ENCODE measurements at places on chromosomes 11 and 22.

DNA sequence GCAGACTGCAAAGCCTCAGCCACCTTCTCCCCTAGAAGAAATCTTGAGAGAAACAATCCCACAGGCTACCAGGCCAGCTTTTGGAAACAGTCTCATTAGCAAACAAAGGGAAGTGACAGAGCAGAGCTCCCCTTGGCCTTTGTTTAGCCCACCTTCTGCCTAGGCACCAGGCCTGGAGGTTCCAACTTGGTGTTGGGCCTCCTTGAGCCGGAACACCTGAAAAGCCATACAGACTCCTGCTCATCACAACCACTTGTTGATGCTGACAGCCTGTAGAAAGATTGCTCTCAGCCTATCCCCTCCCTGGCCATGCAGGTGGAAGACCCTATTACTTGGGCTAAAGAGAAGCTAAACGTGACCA, 26.6 kb downstream of the KCNQ1OT1 start:
- DNase-seq: no peak

DNA sequence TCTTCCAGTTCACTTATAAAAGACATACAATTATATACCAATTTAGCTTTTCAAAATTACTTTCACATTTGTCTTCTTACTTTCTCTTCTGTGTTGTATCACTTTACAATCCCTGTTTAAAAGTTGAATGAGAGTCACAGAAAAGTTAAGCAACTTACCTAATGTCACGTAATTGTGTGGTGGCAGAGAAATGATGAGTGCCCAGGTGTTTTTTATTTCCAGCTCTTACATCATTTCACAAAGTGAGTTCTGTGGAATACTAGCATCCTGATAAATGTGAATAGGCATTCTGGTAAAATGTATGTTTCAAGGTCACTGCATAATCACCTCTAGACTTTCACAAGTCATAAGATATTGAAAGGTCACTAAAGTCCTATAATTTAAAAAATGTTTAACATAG, 133.0 kb upstream of the FIBIN start:
- no peak for DNase-seq

- no peak for DNase-seq
Measured at GRCh38 chr22:22728382-22728781, 84.0 kb downstream of the GGTLC2 start.

DNA sequence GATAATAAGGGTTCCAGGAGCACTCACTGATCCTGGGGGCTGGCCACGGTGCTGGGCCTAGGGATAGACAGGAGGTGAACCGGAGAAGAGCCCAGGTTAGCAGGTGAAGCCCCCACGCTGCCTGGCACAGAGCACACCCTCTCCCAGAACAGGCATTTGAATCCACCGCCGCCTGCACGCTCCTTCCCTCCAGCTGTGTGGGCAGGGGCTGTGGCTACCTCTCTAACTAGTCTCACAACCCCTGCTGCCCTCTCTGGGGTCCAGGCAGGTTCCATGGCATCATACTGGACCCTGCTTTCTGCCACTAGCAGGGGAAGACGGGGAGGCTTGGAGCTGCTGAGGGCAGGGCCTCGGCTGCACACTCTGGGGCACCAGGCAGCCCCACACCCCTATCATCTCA, 358.0 kb downstream of the CTTN start:
- no peak for DNase-seq

DNA sequence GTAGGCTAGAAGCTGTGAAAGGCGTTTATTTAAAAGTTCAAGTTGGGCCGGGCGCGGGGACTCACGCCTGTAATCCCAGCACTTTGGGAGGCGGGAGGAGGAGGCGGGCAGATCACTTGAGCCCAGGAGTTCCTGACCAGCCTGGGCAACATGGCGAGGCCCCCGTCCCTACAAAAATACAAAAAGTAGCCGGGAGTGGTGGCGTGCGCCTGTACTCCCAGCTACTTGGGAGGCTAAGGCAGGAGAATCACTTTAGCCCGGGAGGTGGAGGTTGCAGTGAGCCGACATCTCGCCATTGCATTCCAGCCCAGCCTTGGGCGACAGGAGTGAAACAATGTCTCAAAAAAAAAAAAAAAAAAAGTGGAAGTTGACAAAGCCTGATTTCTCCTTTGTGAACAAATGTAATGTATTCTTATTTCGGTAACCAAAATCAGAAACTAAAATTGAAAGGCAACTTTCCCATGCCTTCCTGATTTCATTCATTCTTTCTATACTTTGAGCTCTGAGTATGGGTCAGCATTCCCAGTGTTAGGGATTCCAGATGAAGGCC, 825 bp downstream of the PTPMT1 start:
- DNase-seq: no peak

DNA sequence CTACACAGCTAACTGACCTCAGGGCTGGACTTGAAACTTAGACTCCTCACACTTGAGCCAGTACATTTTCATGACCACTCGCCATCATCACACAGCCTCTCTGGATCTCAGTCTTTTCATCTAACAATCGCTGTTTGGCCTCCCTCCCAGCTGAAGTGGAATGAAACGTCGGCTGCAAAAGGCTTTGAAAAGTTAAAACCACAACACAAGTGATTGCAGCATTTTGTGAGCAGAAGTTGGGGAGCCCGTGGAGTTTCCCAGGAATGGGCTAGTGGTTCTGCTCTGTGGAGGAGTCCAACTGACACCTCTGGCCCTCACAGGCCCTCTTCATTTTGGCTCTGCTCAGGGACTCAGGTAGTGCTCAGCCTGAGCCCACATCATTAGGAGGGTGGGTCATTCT, 35.9 kb upstream of the TRIM29 start:
- DNase-seq: no peak

DNA sequence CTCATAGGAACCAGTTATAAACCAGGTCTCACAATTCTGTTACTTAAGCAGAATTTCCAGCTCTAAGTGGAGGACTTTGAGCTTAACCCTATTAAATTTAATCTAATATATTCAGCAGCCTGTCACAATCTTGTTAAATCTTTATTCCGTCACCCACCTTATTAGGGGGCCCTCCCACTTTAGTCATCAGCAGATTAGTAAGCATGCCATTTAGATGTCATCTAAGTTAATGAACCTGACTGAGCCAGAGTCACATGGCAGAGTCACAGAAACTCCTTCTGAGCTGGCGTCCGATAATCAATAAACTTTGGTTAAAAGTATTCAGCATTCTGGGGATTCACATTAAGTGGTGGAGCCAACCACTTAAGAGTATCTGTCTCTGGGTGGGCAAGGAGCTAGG, 35.1 kb downstream of the TTC12 start:
- DNase-seq: no peak

All from right kidney (tissue), 9 donors.